Posterior cingulate gyrus (tissue), 11 donors: ENCODE measurements at places on chromosomes 3 and 15.

GRCh38 chr3:196872316-196872715 lies 4.6 kb downstream of the SENP5 start:
- no peak for DNase-seq

- DNase-seq = no peak
Measured at GRCh38 chr3:29144361-29144760, 136.5 kb upstream of the RBMS3 start.

DNA sequence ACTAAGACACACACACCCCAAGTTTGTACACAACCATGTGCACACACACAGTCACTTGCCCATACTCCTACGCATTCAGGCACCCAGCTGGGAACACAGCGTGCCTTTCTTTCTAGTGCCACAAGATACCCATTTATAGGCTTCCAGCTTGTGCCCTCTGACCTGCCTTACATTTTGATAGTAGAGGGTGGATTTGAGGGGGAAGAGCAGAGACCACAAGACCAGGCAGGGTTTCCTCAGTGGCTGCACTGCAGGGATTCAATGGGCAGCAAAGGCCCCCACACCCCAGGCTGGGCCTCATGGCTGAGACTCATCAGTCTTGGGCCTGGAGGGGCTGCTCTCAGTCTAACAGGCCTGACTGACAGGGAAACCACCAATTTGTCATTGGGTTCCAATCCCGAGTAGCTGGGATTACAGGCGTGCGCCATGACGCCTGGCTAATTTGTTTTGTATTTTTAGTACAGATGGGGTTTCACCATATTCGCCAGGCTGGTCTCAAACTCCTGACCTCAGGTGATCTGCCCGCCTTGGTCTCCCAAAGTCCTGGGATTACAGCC lies 18.8 kb upstream of the ANKDD1A start:
- DNase-seq = no peak

DNA sequence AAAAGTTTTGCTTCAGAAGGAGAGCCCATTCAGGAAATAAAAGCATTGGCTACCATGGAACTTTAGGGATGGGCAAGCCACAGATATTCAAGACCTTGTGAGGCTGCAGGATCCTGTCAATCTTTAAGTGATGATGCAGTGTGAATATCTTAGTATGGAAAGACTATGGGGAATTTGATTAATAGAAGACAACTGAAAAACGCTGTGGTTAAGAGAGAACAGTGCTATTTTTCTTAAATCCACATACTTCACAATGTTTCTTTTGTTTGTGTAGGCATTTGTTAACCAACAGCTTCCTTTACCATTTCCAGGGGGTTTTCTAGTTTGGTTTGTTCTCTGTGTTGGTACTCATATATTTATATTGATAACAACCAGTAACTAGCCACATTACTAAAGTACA lies 90.3 kb downstream of the TMEM212 start:
- no peak for DNase-seq

GRCh38 chr3:170634663-170635384 lies 48.9 kb upstream of the SLC7A14 start:
- DNase-seq = no peak

- no peak for DNase-seq
Measured at GRCh38 chr15:65630760-65631159, 9.0 kb downstream of the SLC24A1 start.

DNA sequence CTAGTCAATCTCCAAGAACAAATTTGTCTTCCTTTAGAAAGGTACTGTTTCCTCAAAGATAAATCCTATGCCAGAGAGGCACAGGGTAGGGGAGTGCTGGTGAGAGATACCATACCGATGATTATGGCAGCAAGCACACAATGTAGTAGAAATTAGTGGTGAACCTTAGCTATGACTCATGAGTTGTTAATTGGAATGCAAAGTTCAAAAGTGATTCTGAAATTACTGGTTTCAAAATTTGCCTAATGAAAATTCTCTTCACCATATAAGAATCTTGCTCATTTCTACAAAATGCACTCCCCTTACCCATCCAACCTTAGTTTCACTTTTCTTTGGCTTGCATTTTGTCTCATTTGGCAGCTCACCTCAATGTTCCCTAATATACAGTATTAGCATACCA lies 139.5 kb upstream of the SLC2A2 start:
- DNase-seq = no peak

DNA sequence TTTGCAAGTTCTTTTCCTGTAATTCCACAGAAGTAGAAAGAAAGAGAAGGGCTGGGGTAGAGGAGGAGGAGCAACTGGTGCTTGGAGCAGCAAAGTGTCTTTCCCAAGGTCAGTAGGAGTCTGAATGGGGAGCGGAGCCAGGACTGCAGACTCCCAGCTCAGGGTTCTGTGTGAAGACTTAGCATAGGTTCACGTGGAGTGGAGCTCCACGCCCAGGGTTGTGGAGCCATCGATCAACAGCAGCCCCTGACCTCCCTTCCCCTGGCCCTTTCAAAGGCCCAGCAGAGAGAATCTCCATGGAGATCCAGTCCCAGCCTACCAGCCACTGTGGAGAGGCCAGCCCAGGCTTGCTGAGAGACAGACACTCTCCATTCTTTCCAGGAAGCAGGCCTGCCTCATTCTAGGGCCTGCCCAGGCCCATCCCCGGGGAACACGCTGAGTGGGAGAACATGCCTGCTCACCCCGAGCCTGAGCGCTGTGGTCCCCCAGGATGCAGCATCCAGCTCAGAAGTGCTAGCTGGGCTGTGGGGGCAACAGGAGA lies 62.1 kb downstream of the CORO2B start:
- peak; percentile 44 for DNase-seq

DNA sequence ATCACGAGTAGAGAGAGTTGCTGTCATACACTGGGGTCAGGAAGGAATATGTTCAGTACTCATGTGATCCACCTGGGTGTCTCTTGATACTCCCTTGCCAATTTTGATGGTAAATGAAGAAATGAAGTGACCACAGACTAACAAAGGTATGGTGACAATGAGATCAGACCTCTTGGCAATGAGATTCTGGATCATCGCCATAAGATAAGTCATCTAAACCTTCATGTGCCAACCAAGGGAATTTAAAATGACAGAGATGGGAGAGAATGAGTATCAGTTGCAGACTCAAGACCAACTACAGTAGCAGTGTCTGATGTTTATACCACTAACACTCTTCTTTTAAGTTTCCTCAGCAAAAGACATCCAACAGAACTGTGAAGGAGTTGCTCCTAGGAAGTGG lies 601.0 kb downstream of the MECOM start:
- DNase-seq = no peak

DNA sequence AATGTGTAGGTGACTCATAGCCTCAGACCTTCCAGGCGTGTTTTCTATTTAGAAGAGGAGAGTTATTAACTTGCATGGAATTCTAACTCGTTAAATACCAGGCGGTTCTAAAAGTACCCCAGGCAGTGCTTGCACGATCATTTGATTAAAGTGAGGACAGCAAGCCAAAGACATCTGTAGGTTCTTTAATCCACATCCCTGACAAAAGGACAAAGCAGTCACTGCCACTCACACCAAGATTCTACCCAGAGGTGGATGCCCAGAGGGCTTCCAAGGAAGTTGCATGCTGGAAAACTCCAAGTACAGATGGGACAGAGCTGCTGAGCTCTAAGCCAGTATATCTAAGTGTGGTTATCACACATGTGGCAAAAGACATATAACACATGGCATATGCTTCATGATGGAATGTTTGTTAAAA lies 372.1 kb downstream of the ROBO2 start:
- DNase-seq = no peak

DNA sequence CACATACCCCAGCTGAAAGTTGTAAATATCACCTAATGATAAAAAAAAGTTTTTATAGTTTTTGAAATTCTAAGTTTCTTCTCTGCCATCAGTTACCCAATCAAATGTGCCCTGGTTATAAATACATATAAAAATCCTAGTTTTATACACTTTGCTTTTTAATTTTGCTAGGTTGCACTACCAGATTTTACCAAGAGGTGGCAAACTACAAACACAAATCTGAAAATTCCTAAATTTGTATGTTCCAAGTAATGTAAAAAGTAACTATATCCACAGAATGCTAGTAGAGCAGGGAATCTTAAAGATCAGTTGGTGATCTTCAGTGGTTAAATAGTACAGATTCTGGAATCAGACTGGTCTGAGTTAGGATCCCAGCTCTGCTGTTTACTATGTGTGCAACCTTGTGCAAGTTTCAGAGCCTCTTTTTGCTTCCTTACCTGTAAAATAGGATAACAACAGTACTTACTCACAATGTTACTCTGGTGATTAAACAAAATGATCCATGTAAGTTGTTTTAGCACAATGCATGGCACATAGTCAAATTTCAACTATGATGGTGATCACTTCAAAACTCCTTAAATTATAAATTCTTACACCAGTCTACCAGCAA lies 11.0 kb downstream of the TRPM7 start:
- DNase-seq = no peak

DNA sequence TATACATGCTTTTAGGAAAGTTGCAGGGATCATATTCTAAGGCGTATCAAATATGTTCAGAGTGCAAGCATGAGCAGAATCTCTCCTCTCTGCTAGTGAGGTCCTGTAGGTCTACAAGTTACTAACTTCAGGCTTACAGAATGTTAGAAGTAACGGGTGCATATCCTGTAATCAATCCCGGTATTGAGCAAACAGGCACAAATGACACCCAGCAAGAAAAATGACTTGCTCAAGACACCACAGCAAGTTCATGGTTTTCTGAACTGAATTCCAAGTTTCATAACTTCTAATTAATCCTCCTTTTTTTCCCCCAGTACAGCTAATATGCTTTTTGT lies 353.9 kb upstream of the TPRG1 start:
- no peak for DNase-seq

DNA sequence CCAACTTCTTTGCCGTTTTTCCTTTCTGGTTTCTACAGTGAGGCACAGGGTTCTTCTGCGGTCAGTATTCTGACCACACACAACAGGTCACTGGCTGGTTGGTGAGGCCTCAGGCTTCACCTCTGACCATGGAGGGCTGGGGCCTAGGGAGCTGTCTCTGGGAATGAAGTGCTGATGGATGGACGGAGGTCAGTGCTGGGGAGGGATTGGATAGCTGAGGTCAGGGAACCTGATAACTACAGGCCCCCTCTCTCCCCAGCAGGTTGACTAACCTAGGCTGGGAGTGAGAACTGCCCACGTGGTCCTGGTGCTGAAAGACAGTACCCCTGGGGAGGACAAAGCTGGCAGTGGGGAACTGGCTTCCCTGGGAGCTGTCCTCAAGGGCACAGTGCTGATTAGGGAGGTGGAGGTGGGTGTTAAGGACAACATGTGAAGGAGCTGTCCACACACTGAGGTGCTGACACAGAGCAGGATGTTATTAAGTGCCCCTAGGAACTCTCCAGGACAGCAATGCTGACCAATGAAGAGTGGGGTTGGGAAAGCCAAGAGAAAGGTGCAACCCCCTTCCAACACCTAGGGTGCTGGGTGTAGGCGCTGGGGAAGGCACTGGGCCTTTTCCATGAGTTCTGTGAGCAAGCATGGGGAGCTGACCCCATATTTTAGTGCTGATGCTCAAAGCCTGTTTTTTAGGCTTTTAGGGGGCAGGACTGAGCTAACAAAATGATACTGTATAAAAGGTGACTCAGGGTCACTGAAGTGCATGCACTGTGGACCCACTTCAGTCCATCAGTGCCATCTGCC lies 45.2 kb downstream of the ATP2B2 start:
- no peak for DNase-seq
